ENCODE measurements at places on chromosomes 7 and 10. TPM values are rescaled to one million over a fixed set of nuclear protein-coding genes. Genes with fewer than 3 reads are reported as not detected.
A peak's percentile ranks its signal among the peaks of the same experiment; 100 is the strongest.

- DNase-seq, result peak; percentile 86
- H3K4me1 ChIP-seq, result no peaks in the 10 kb centered on the region
- H3K27me3 ChIP-seq, result no peaks in the 10 kb centered on the region
- H3K27ac ChIP-seq, result no peak overlapping the region
- no peak overlapping the region for H3K4me3 ChIP-seq
Observed at GRCh38 chr10:87500646-87501048, 4.0 kb upstream of the MINPP1 start.

The HMX2 gene
- polyA plus RNA-seq, result 0.48 TPM

The UBTD1 gene
- 2.6 TPM for polyA plus RNA-seq

- H3K27me3 ChIP-seq, result peaks cover 4% of the 10 kb centered on the region
- H3K4me1 ChIP-seq, result no peaks in the 10 kb centered on the region
- no peak overlapping the region for H3K27ac ChIP-seq
- no peak overlapping the region for H3K4me3 ChIP-seq
Observed at GRCh38 chr10:61024856-61025201, 80.8 kb upstream of the RHOBTB1 start.

Data from small intestine (tissue), 16 donors.